ENCODE measurements at places on chromosomes 11 and 22.

DNA sequence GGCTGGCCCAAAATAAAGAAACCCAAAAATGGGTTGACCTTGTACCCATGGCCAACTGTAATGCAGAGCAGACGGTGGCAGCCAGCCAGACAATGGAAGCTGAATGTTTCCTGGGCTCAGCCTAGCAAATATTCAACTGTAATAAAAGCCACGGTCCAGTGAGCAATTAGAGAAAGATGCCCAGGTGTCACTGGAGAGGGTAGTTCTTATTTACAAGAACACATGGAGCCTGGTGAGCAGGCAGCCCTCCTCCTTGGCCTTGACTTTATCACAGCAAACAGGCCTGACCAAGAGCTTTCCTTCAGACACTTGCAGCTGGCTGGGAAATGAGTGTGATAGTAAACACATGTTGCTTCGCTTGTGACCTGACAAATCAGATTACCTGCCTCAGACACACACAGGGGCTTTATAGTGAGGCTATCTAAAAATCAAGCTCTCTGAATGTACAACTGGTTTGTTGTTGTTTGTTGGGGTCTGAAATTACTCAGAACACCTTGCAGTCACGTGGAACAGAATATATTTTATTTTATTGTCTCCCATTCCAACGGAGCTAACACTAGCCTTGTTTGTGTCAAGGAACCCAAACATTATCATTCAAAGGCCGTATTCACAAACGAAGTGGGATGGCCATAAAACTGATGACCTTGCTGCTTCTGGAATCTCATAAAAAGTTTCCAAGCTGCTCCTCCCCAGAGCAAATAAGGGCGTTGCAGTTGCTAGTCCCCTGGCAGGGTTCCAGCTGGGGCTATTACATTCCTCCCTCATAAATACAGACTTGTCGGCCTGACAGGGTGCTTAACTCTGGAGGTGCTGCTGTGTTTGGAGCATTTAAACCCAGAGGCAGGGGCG, 161.1 kb downstream of the BBOX1 start:
- no peak for DNase-seq

- DNase-seq: no peak
These were observed 39.4 kb upstream of the TCF20 start for GRCh38 chr22:42309865-42310264.

DNA sequence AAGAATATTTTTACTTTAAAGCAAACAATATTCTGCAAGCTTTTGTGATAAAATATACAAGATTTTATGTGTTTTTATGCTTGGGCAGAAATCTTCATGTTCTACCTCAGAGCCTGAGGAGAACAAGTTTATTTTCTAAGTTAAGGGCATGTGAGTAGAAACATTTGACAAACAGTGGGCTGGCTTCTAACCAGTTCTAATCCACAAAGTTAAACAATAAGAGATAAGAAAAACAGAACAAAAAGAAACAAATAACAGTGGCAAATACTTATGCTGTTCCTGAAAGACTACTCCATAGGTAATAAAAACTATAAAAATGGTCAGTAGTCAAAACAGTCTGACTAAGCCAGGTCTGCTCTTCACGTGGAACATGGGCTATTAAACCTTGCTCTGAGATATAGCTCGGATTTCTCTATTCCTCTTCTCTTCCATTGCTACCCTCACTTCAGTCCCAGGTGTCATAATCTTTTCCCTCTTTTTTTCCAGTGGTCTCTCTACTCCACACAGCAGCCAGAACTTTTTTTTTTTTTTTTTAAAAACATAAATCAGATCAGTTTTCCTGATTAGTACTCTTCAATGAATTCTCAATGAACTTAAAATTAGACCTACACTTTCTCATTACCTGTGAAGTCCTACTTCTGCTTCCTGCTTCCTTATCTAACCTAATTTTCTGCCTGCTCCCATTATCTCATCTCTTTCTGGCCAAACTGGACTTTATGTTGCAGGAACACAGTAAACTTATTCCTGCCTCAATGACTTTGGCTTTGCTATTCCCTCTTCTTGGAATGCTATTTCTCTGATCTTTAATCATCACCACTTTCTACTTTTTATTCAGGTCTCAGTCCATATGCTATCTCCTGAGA, 671.1 kb upstream of the CCDC90B start:
- no peak for DNase-seq

GRCh38 chr11:10694486-10695239, 1.1 kb upstream of the IRAG1 start:
- DNase-seq: no peak

All from stimulated activated CD4-positive, alpha-beta T cell treated with anti-CD3 and anti-CD28 coated beads, Interleukin-1b, Interleukin-23, amount 100 ng/mL, for 1 hour (primary cell).